Effector CD4-positive, alpha-beta T cell (primary cell): ENCODE measurements at places on chromosomes 11 and 22.

DNA sequence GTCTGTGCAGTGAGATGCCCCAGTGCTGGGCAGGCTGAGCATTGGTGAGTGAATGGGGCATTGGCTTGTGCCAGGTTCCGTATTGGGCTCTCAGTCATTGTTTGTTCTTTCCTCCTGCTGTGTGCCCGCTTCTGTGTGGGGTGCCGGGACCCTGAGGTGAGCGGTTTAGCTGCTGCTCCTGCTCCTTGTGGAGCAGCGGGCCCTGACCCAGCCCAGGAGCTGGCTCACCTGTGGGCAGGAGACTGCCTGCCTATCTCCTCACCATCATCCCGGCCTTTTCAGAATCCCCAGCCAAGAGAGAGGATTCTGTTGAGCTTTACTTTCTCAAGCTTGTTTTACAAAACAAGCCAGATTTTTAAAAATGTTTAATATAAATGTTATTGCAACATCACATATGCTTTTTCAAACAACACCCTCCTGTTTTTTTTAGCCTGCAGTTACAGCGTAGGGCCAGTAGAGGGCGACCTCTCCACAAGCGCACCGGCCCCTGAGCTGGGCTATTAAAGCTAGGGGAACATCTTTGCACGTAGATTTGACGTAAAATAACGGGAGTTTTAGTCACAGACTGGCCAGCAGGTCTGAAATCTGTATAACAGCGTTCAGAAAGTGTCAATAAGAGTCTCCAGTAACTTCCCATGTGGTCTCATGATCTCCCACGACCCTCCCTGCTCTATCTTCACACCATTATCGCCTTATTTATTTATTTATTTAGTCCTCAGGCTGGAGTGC is 25.1 kb upstream of the RELT start:
- peak; percentile 46 for DNase-seq

DNA sequence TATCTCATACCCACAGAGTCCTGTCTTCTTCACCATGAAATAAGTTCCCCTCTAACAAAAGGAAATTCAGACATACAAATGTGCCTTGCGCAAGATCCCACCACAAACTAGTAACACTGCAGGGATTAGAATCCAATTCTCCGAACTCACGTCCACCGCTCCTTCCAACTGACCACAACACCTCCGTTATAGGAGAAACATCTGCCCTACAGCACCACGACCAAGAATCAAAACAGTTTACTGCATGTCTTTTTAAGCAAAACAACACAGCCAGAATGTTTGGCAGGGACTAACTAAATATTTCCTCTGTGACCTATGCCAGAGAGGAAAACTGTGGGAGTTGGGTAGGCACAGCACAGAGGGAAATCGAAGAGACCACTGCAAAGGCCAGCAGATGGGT is 72.7 kb upstream of the AKIP1 start:
- no peak for DNase-seq

DNA sequence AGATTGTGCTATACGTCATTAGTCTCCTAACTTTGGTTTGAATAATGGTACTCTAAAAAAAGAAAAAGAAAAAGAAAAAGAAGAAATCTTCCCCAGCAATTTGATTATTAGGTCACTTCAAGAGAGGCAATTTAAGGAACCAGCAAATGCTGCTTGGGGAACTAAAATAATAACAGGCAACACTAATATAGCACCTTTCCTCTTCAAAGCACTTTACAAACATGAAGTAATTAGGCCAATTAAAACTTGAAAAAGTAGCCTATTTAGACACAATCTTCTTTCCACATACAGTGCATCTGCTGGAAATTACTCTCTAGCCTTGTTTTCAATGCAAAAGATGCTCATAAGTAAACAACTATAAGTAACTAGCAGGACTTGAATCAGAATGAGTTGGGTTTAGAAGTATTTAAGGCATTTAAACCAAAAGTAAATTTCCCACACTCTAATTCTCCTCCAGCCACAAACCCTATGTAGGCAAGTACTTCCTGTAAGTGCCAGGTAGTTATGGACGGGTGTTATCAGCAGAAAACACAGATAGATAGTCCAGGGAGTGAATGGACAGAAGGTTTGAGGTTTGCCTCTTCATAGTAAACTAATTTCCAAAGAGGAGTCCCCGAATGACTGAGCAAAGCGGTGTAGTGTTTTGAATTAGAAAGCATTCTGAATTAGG is 44.5 kb downstream of the LRRC4C start:
- no peak for DNase-seq

- no peak for DNase-seq
Measured at GRCh38 chr11:96132437-96132836, 208.5 kb upstream of the MTMR2 start.
